Suppressor macrophage treated with lipopolysaccharide for 1 hour (primary cell): ENCODE measurements at places on chromosomes 16 and 17.

- no peak for DNase-seq
These were observed 82.0 kb downstream of the ENGASE start for GRCh38 chr17:79156463-79157095.

DNA sequence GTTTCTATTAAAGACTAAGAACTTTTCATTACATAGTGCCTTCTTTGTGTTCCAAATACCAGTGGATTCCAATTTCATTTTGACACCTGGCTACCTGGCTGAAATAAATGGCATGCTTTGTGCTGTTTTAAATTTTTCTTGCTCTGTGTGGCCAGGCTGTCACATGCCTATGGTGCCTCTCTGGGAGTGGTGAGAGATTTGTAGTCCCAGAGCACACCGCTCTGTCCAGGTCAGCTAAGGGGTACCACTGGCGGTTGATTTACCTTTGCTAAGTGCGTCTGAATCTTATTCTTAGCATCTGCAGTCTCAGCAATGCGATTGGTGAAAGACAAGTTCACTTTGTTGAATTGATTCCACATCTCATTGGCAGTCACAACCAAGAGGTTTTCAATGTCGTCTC lies 29.4 kb downstream of the TEKT3 start:
- no peak for DNase-seq

DNA sequence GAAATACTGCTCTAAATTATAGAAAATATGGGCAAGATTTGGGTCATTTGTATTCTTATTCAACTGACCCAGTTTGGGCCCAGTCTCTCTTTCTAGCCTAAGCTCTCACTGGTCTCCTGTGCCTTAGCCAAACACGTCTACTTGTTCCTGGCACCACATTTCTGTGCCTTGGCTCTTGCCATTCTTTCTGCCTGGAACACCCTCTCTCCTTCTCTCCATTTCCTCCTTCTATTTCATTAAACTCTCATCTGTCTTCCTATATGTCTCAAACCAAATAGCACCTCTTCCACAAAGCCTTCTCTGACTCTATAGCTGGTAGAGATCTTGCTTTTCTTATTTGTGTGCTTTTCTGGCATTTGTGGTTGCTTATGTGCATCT lies 37.7 kb upstream of the NUFIP2 start:
- DNase-seq, result no peak

DNA sequence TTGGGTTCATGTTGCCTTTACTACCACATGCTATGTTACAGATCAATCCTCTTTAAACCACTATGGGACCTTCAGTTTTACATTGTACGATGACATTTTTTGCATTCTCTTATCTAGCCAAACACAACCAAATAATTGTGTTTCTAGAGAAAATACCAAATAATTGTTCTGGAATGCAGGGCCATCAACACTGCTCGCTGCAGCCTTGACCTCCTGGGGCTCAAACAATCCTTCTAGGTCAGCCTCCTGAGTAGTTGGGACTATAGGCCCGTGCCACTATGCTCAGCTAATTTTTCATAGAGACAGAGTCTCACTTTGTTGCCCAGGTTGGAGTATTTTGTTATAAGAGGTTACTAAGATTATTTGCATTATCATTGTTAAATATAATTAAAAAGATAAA lies 237.5 kb upstream of the PMFBP1 start:
- DNase-seq, result no peak

GRCh38 chr16:5041600-5042133 lies 7.9 kb upstream of the NAGPA start:
- no peak for DNase-seq

DNA sequence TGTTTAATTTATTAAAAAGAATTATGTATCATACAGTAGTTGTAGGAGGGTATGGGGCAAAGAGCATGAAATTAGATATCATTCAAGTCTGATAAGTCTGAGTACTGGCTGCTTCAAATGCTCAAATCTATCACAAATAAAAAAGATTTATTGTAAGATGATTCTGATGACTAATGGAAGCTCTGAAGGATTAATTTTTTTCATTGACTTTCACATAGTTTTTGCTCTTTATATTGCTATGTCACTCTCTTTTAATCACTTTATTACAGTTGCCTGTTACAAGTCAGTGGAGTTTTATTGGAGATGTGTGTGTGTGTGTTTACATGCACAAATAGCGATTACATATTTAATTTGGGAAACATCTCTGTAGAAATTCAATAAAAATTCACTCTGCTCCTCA lies 15.0 kb downstream of the MAP2K4 start:
- DNase-seq, result no peak

DNA sequence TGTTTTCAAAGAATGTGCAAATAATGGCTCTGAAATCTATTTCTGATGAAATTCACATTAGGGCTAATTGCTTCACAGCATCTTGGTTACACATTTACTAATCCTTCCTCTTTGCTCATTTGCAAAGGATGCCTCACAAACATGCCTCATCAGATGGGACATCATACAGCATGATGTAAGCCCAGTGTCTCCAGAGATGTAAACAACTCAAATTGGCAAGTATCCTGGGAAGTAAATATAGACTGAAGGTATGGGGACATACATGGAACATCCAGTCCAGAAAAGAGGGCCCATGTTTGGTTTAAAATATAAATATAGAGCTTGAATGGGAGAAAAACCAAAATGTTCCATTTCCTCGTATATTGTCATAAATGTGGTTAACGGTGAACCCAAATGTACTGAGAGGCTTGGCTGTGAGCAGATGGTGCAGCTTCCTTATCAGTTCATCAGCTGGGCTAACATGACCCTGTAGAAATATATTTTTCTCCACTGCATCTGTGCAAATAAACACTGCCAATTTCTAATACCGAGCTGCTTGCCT lies 142.9 kb upstream of the NUDT7 start:
- DNase-seq, result no peak

GRCh38 chr17:1095090-1095852 lies 84.5 kb downstream of the ABR start:
- peak; percentile 96 for DNase-seq

- no peak for DNase-seq
These were observed 118.2 kb downstream of the CDK5R1 start for GRCh38 chr17:32604966-32605365.

DNA sequence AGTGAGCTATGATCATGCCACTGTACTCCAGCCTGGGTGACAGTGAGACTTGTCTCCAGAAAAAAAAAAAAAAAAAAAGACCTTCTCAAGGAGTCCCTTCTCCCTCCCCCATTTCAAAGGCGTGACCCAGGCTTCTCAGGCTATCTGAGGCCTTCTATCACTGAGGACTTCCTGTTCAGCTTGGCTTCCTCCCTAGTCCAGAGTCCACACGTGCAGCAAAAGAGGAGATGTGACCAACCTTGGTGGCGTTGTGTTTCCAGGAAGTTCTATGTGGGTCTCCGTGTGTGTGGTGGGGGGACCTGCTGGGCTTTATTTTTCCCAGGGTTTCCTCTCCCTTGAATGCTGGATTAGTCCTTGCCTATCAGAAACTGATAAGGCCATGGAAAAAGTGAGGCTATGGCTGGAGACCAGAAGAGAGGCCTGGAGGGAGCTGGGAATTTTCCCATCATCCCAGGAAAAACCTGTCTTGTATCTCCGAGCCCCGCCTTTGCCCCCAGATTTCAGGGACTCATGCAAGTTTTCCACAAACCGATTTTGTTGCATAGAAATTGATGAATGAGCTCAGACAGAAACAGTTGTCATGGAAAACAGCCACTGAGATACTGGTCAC lies 148.1 kb downstream of the SALL1 start:
- no peak for DNase-seq

DNA sequence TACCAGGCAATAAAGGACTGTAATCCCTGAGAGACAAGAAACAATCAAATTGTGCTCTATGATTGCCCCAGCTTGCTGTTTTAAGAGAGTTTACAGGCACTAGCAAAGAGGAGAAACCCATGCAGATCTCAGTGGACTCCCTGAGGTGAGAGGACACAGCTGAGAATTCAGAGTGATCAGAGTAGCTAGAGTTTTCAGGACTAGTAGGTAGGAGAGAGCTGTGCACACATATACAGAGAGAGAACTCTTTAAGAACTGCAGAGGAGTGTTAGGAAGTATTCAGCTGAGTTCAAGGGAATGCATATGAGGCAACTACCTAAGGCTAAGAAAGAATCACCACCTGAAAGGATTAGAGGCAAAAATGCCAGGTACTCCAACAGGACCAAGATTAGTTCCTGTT lies 904.8 kb downstream of the CDH8 start:
- no peak for DNase-seq
